ENCODE measurements at places on chromosomes 4 and X.

GRCh38 chr4:110003401-110004187 is 90.9 kb downstream of the EGF start:
- no peak for DNase-seq

GRCh38 chr4:85113706-85114105 is 147.2 kb upstream of the WDFY3 start:
- no peak for DNase-seq

DNA sequence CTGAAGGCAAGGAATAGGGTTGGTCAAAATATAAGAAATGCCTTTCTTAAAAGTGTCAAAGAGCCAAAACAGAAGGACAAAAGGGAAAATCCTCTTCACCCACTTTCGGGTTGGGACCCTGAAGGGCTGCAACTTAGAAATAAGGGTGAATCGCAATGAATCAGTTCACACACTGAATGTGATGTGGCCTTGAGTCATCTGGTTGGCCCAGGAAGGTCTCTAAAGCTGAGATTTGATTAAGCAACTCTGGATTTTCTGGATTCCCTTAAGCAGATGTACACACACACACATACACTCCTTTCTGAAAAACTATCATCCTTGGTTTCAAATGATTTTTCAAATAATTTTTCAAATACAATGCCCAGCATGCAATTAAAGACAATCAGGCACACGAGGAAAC is 13.1 kb downstream of the TAB3 start:
- DNase-seq: no peak

DNA sequence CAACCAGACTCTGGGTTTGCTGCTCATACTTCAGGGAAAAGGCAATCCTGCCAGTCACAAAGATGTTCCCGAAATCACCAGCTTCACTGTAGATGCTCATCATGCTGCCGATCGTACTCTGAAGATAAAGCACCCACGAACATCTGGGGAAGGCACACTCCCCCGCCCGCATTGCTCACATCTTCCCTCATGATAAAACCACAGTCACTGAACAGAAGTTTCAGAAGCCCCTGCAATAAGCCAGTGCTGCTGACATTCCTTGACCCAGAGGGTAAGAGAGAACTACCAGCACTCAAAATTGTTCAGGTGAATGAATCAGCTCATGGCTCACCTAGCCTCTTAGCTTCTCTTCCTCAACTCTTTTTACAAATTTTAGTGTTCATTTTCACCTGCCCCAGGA is 43.1 kb downstream of the SRPX2 start:
- DNase-seq: no peak

DNA sequence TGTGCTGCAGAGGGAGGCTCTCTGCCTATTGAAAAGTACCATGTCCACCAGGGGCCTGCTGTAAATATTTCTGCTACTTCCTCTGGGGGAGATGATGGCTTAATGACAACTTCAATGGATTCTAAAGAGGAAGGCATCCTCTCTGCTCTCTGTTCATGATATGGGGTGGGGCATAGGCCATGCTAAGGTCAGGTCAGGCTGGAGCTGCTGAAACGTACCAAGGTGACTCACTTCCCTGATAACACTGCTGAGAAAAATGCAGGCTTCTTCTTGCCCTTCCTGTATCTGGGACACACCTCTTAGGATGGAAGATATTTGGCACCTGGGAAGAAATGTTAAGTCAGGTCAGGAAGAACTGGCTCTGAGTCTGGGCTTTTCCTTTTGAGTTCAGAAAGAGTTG is 31.5 kb downstream of the HS3ST1 start:
- DNase-seq: no peak

GRCh38 chr4:14415146-14415545 is 587.1 kb upstream of the CPEB2 start:
- DNase-seq: no peak

All from CD4-positive, alpha-beta T cell (primary cell).